ENCODE measurements at places on chromosomes 3 and 15. TPM values are rescaled to one million over a fixed set of nuclear protein-coding genes. Genes with fewer than 3 reads are reported as not detected.

GRCh38 chr3:160538895-160539294, 26.5 kb downstream of the KPNA4 start:
- peaks cover under 1% of the 10 kb centered on the region for H3K36me3 ChIP-seq
- no peak overlapping the region for H3K4me3 ChIP-seq
- H3K27ac ChIP-seq = no peak overlapping the region
- no peaks in the 10 kb centered on the region for H3K27me3 ChIP-seq
- no peaks in the 10 kb centered on the region for H3K4me1 ChIP-seq

DNA sequence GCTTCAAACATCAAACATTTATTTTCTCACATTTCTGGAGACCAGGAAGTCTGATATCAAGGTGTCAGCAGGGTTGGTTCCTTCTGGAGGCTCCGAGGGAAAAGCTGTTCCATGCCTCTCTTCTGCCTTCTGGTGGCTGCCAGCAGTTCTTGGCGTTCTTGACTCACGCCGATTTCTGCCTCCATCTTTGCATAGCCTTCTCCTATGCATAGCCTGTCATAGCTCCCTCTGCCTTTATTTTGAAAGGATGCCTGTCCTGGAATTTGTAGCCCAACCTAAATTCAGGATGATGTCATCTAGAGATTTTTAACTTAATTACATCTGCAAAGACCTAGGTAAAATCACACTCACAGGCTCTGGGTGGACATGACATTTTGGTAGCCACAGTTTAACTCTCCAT, 70.4 kb downstream of the RGMA start:
- peaks cover 98% of the 10 kb centered on the region for H3K36me3 ChIP-seq
- no peak overlapping the region for H3K27ac ChIP-seq
- no peak for DNase-seq
- H3K27me3 ChIP-seq = no peaks in the 10 kb centered on the region

The MYZAP gene
- 9.7 TPM for polyA plus RNA-seq

The TMEM40 gene
- not detected for polyA plus RNA-seq

- no peaks in the 10 kb centered on the region for H3K4me1 ChIP-seq
- H3K27me3 ChIP-seq = no peaks in the 10 kb centered on the region
- no peak overlapping the region for H3K4me3 ChIP-seq
- no peak overlapping the region for H3K27ac ChIP-seq
- peak; percentile 40 for DNase-seq
Measured at GRCh38 chr3:132535575-132536441, 61.3 kb upstream of the ACKR4 start.

The TGM4 gene
- not detected for polyA plus RNA-seq

DNA sequence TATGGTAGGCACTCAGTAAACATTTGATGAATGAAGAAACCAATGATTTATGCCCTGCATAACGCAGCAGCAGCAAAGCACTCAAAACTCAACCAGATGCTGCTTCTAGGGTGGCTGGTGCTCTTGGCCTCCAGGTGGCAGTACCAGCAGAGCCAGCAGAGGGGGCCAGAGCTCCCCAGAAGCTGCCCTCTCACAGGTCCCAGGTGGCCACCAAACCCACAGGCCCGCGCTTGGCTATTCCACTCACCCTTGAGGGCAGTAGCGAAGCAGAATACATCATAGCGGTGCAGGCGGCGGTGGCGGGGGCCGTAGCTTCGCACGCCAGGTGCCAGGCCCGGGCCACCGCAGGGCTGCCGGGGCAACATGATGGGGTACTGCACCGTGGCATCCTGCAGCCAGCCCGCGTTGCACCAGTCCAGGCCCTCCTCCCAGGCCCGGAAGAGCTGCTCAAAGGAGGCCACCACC, 16.6 kb downstream of the HAPLN3 start:
- no peaks in the 10 kb centered on the region for H3K27me3 ChIP-seq
- H3K4me1 ChIP-seq = no peaks in the 10 kb centered on the region
- H3K4me3 ChIP-seq = no peak overlapping the region

The GP9 gene
- polyA plus RNA-seq = not detected

DNA sequence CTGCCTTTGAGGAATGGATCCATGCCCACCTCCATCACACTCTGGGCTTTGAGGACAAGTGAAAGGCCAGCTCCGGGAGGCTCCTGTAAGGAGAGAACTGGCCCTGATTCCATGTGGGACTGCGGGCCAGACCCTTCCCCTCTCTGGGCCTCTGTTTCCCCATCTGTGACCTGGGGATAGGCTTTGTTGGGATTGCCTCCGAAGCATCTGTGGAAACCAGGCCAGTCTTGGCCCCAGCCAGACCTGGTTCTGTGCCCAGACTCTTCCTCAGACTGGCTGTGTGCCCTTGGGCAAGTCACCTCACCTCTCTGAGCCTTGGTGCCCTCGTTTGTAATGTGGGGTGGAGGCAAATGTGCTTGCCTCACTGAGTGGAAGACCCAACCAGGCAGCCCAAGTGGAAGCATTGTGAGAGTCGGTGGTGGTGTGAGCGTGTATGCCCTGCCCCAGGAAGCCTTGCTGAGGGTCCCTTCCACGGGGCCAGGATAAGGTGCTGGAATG, 21.0 kb upstream of the SEC13 start:
- no peak overlapping the region for H3K4me3 ChIP-seq
- no peak overlapping the region for H3K27ac ChIP-seq
- DNase-seq = no peak
- H3K4me1 ChIP-seq = no peaks in the 10 kb centered on the region

DNA sequence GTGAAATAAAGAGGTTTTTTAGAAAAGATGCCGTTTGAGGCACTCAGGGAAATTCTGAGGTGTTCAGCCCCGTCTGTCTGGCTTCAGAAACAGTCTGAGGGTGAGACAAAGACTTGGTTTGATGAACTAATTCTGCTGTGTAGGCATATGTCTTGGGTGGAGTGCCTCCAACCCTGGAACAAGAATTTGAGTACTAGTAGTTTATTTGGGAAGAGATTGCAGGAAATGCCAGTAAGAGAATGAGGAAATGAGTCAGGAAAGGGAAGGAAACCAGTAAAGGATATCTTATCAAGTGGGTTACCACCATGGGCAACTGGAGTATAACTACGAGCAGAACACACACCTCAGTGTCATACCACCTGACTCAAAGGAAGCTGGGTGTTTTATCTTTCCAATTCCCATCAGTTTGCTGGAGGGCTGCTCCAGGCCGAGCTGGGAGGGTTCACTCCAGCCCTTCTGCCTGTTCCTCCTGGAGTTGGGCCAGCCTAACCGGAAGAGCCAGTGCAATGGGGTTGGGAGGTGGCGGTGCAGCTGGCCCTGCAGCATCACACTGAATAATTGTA, 75.3 kb downstream of the TGFBR2 start:
- no peak overlapping the region for H3K4me3 ChIP-seq
- H3K4me1 ChIP-seq = peaks cover 84% of the 10 kb centered on the region
- H3K27me3 ChIP-seq = no peaks in the 10 kb centered on the region

GRCh38 chr3:16482770-16483531, 30.5 kb downstream of the RFTN1 start:
- peaks cover 61% of the 10 kb centered on the region for H3K4me1 ChIP-seq
- peak; percentile 14 for DNase-seq

- no peak overlapping the region for H3K27ac ChIP-seq
- no peak for DNase-seq
- H3K4me1 ChIP-seq = no peaks in the 10 kb centered on the region
- peaks cover 40% of the 10 kb centered on the region for H3K27me3 ChIP-seq
Measured at GRCh38 chr15:37109168-37109871, 9.0 kb upstream of the MEIS2 start.

- H3K27ac ChIP-seq = no peak overlapping the region
- H3K4me1 ChIP-seq = no peaks in the 10 kb centered on the region
- DNase-seq = no peak
- no peaks in the 10 kb centered on the region for H3K27me3 ChIP-seq
Measured at GRCh38 chr15:48147358-48147757, 26.6 kb downstream of the SLC24A5 start.

The UMPS gene
- 41.8 TPM for polyA plus RNA-seq

The SI gene
- polyA plus RNA-seq = not detected

- no peaks in the 10 kb centered on the region for H3K4me1 ChIP-seq
- H3K27ac ChIP-seq = no peak overlapping the region
- H3K4me3 ChIP-seq = no peak overlapping the region
- no peaks in the 10 kb centered on the region for H3K36me3 ChIP-seq
- H3K27me3 ChIP-seq = no peaks in the 10 kb centered on the region
Measured at GRCh38 chr3:170725285-170725731, 139.4 kb upstream of the SLC7A14 start.

The FGF7 gene
- polyA plus RNA-seq = not detected

DNA sequence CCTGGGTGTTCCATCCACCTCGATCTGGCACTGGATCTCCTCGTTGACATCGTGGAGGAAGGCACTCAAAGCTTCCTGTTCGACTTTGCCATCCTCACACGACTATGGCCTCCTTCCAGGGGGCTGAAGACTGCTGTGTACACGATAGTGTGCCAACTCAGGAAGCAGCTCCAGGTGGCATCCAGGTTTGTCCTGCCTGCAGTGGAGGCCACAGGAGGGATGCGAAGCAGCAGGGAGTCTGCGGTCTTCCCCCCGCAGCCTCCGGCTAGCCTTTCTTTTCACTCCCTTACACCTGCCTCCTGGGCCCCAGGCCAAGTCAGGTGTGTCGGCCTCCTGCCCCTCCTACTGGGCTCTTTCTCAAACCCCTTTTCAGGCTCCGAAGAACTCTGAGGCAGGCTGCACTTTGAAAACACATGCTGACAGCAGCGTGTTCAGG, 32.2 kb downstream of the SYNM start:
- no peak overlapping the region for H3K4me3 ChIP-seq
- DNase-seq = no peak
- no peaks in the 10 kb centered on the region for H3K27me3 ChIP-seq
- no peak overlapping the region for H3K27ac ChIP-seq
- no peaks in the 10 kb centered on the region for H3K4me1 ChIP-seq

GRCh38 chr3:73559749-73560148, 65.0 kb downstream of the PDZRN3 start:
- no peak for DNase-seq
- H3K4me1 ChIP-seq = no peaks in the 10 kb centered on the region
- no peak overlapping the region for H3K27ac ChIP-seq
- no peaks in the 10 kb centered on the region for H3K36me3 ChIP-seq
- H3K27me3 ChIP-seq = no peaks in the 10 kb centered on the region
